ELF-1 (cell line): ENCODE measurements at places on chromosomes 7 and 10.
A peak's percentile ranks its signal among the peaks of the same experiment; 100 is the strongest.

DNA sequence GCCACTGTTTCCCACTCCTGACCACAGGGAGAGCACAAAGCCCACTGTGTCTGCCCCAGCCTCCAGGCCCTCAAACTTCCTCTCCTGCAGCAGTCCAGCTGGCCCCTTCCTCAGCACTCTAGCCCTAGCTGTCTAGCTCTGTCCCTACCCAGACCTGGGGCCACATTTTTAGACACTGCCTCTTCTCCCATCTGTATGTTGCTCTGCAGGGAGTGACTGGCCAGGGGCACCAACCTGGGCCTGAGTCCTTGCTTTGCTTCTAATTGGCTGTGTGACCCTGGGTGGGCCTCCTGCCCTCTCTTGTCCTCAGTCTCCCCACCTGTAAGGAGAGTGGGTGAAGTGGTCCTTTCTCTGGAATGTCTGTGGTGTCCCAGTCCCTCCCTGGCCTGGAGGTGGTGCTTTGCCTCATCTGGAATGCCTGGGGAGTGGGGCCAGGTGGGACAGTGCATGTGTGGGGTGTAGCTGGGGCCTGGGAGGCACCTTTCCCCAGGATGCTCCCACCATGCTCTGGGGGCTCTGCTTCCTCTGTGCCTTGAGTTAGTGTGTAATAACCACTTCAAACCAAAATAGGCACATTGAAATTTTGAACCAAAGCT is 25.1 kb downstream of the AQP1 start:
- no peak for DNase-seq

GRCh38 chr10:106652279-106652678 is 512.2 kb downstream of the SORCS1 start:
- no peak for DNase-seq

DNA sequence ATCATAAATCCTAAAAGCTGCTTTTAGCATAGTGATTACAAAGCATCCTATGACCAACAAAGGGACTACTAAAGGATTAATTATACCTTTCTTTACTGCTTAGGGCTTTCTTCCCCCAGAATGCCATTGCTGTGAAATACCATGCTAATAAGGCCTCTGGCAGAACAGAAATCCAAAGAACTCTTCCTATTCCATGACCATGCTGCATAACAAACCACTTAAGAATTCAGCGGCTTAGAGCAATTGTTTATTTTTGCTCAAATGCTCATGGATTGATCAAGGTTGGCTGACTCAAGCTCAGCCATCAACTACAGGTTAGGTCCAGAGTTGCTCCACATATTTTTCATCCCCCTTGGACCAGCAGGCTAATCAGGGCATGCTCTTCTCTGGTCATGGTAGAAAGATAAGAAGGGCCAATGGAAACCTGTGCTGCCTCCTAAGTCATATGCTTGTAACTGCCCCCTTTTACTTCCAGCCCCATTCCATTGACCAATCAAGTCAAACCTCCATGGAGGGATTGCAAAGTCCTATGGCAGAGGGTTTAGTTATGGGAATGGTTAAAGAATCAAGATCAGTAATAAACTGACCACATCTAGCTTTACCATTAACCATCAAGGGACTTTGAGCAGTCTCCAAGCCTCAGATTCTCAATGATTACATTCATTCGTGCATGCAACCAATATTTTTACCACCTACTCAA is 244.4 kb upstream of the FZD1 start:
- no peak for DNase-seq

DNA sequence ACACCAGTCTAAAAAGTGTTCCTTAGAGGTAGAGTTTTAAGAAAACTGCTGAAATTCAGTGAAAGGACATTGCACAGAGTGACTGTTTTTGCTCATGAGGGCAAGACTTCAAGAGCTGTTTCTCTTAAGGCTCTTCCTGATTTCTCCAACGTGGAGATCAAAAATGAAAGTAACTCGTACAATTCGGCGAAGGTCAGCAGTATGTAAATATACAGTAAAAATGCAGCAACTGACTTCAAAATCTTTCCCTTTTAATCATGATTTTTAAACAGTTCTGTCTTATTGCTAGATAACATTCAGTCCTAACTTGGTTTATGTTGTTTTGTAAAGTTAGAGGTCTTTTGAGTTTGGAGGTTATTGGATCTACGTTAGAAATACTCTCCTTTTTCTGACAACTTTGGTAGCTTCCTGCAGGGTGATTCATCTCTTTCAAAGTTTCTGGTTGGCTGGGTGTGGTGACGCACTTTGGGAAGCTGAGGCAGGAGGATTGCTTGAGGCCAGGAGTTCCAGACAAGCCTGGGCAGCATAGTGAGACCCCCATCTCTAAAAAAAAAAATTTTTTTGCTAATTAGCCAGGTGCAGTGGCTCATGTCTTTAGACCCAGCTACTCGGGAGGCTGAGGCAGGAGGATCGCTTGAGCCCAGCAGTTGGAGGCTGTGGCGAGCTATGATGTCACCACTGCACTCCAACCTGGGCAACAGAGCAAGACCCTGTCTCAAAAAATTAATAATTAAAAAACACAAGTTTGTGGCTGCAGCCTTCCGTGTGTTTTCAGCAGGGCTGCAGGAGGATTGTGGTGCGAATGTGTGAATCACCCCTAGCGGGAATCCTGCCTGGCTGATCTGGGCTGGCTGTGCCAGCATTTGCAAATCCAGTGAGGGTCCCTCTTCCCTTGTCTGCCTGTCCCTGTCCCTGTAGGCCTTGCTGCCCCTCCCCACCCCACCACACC is 29.2 kb upstream of the AP5Z1 start:
- no peak for DNase-seq

DNA sequence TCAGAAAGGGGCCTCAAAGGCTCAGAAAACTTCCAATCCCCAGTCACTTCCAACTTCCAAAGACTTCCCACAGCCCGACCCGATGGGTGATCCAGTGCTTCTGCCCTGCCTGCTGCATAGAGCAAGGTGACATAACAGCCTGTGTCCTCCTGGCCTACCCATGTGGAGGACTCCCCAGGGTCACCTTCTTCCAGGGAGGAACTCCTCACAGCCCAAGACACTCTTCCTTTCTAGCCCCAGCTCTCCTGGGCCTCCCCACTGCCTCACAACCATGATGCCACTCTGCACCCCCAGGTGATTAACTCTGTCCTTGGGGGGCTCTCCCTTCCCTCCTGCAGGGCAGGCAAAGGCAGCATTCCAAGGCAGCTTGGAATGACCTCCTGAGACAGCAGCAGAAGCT is 158.4 kb upstream of the PDE1C start:
- no peak for DNase-seq

DNA sequence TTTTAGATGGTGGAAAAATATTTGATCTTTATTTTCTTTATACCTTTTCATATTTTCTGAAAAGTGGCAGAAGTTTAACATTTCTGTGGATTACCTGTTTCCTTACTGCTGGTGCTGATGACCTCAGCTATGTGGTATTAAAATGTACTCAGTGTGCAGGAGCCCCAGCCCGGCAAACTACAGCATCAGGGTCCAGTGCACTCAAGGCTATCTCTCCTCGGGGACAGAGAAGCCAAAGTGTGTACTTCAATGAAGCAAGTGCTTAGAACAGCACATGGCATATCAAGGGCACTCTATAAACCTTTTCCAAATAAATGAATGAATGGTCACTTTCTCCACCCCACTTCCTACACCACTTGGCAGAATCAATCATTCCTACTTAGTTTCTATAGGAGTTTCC is 111.8 kb downstream of the HIP1 start:
- no peak for DNase-seq

- DNase-seq, result no peak
Measured at GRCh38 chr7:30612658-30613265, 18.1 kb downstream of the GARS1 start.

DNA sequence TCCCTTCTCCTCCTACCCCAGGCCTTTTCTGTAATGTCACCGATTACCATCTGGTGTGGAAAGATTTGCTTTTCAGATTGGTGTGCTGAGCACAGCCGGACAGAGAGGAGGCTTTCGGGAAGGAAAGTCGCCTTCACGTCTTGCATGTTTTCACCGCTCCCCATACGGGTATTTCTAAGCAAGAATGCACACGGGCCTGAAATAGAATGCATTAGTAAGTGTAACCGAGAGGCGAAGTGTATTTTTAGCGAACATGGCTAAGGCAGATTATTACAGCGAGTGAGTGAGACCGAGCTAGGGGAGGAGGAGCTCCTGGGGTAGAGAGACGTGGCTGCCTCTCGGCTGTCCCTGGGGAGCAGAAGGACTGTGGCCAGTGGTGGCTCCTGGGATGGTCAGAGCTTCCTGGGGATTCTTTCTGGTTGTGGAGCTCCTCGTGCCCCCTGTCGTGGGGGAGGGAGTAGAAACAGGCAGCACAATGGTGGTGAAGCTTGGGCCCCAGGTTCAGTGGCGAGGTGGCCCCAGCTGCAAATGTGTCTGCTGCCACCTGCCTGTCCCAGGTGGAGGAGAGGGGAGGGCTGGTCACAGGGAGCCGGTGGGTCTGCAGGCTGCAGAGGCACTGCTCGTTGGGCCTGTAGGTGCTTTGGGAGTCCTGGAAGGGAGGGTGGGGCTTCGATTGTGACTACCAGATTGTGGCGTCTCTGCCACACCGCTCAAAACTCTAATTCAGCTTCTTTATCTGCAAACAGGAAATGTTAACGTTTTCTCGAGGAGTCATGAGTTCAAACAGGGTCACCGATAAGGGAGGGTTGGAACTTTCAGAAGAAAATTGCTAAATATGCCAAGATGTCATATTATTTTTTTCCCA is 135.8 kb downstream of the CAMK1D start:
- DNase-seq, result peak; percentile 51

- no peak for DNase-seq
Measured at GRCh38 chr7:142864980-142865747, 10.3 kb downstream of the EPHB6 start.

DNA sequence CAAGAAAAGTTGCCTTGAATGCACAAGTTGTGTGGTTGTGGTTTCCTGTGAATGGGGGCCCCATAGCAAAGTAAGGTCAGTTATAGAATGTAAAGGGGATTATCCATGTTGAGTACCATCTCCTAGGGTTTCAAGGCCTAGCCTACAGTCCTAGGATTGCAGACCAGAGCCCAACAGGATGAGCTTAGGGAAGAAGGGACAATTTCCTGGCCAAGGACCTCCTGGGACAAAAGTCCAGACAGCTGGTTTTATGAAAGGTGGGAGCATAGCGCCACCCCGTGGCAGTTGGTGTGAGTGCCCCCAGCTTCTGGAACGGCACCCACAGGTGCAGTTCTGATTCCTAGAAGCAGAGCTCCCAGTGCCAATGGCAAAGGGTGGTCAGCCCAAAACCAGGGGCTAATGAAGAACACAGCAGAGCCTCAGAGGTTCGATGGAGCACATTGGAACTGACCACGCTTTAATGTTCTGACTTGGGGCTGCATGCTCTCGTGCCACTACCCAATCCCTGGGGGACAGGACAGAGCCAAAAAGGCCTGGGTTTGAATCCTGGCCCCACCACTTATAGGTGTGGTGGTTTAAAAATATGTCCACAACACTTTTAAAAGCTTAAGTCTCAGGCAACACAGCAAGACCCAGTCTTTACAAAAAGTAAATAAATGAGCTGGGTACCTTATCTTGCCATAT is 25.8 kb upstream of the TMEM120A start:
- peak; percentile 82 for DNase-seq

- no peak for DNase-seq
Measured at GRCh38 chr7:47556511-47557180, 25.3 kb downstream of the TNS3 start.

DNA sequence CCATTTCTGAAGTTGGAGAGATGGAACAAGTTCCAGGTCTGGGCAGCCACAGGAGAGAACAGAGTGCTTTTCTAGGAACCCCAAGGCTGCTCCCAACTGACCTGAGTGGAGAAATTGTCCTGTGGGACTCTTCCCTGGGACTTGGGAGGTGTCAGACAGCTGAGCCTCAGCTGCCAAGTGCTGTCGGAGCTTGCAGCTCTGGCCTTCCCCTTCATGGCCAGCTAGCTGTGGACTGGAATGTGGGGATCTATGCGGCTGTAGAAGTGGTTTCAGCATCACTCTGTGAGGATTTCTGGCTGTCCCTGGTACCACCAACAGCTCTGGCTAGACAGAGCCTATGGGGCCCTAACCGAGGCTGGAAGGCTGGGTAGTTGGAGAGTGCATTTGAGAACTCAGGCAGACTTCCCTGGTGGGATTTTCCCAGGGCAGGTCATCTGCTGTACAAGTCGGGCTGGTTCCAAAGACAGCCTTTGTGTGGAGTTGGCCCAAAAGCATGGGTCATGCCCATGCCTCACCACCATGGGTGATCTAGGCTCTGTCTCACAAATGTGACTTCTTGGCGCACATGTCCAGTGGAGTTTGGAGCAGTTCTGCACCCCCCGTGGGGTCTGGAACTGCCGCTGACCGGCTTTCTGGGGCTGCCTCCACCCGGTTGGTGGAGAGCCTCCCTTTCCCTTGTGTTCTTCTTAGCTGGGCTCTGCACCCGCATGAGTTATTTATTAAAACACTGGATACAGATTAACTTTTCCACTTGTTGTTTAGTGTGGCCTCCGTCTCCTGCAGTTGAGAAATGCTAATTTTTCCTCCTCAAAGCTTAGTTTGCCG is 10.9 kb downstream of the SUFU start:
- no peak for DNase-seq
